ENCODE measurements at places on chromosomes 16 and 17.

DNA sequence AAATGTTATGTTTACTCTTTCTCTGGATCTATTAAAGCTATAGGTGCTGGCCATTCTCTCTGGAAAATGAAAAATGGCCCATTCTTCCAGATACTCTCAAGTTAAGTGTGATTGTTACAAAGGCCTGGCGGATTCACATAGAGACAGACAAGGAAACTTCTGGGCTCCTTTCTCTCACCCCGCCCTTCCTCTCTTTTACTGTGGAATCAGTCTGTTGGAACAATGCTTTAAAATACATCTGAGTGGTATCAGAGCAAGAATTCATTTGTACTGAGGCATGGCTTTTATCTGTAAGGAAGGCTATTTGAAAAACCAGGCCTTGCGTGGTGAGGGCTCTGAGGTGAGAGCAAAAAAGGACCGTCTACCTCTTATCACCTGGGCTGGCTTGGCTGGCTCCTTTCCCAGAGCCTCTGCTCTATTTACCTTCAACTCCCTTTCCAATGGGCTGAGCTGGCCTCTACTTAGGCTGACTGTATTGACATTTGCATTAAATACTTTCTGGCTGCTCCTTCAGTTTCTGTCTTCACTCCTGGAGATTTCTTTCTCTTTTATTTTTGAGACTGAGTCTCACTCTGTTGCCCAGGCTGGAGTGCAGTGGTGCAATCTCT is 274.0 kb downstream of the PHKB start:
- DNase-seq: no peak

- no peak for DNase-seq
These were observed 145.6 kb downstream of the AATF start for GRCh38 chr17:37094391-37094790.

GRCh38 chr16:47565454-47565853 is 104.3 kb downstream of the PHKB start:
- DNase-seq: no peak

DNA sequence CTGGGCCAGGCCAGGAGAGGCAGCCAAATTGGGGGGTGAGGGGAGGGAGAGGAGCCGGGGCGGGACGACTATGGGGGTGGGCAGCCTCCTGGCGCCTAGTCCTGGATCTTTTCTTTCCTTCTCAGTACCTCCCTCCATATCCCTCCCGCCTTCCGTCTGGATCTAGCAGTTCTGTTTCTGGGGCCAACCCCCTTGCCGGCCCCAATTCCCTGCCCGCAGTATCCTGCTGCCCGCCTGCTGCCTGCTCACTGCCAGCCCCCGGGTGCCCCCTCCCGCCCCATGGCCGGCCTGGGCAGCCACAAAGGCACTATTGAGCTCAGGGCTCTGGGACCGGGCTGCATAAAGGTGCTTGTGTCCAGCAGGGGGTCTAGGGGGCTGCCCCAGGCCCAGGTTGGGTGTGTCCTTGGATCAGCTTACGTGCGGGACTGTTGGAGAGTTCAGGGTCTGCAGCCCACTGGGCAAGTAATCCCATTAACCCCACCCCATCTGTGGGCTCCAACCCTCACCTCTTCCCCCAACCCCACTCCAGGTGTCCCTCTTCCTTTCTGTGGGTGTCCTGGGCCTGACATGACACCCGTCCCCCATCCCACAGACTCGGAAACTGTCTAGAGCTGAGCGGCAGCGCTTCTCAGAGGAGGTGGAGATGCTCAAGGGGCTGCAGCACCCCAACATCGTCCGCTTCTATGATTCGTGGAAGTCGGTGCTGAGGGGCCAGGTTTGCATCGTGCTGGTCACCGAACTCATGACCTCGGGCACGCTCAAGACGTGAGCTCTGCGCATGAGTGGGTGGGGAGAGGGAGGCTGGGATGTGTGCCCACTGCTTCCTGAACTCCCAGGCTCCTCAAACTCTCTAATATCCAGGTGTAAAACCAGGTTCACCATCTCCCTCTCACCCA is 2.0 kb downstream of the WNK4 start:
- no peak for DNase-seq

- no peak for DNase-seq
These were observed 159.1 kb downstream of the WWOX start for GRCh38 chr16:78258375-78259065.

DNA sequence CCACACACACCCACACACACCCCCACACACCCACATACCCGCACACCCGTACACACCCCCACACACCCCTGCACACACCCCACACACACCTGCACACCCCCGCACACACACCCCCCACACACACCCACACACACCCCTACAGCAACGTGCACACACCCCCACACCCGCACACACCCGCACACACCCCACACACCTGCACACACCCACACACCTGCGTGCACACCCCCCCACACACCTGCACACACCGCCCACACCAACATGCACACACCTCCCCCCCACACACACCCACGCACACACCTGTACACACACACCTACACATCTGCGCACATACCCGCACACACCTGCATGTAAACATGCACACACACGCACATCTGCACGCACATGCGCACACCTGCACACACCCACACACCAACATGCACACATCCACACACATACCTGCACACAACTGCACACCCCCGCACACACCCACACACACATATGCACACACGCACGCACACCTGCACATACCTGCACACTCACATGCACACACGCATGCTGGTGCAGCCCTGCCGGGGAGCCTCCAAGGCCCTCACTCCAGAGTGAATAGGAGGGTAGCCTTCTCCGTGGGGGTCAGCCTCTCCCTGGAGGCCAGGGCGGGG is 7.5 kb downstream of the ASPSCR1 start:
- no peak for DNase-seq

DNA sequence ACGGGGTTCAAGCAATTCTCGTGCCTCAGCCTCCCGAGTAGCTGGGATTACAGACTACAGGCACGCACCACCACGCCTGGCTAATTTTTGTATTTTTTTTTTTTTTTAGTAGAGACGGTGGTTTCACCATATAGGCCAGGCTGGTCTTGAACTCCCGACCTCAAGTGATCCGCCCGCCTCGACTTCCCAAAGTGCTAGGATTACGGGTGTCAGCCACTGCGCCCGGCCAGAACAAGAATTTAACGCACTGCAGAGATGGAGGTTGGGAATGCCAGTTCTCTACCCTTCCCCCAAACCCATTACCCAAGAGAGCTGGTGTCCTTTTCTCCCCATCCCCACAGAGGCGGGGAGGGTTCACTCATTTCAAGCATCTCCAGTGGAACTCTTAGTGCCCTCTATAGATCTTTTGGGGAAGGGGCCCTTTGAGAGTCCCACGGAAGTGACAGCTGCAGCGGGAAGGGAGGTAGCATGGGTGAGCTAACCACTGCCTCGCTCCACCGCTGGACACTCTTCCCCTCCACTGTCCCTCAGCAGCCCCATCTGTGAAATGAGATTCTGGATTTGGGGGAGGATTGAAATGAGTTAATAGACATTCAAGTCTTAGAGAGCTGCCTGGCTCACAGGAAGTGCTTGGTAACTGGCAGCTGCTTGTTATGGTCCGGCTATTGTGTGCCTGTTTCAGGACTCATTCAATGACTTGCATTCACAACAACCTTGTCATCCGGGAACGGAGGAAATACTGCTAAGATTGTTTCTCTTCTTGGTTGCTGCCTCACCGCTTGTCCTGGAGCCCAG is 3.5 kb upstream of the UBALD2 start:
- no peak for DNase-seq

DNA sequence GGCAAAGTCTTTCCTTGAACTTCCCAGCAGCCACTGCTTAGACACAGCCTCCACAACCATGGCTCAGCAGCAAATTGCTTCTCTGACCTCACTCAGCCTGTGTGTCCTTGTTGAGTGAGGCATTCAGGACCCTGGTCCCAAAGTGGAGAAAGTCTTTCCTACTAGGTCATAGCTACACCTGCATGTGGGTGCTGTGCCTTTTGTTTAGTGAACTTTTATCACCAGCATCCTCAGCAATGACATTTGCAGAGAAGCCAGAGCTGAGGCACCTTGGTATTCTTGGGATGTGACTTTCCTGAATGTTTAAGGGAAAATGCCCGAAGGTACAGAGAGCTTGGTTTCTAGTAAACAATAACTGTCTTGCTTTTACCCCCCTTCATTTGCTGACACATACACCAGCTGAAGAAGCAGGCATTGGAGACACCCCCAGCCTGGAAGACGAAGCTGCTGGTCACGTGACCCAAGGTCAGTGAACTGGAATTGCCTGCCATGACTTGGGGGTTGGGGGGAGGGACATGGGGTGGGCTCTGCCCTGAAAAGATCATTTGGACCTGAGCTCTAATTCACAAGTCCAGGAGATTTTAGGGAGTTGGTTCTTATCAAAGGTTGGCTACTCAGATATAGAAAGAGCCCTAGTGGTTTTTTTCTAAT is 20.9 kb upstream of the STH start:
- DNase-seq: no peak

DNA sequence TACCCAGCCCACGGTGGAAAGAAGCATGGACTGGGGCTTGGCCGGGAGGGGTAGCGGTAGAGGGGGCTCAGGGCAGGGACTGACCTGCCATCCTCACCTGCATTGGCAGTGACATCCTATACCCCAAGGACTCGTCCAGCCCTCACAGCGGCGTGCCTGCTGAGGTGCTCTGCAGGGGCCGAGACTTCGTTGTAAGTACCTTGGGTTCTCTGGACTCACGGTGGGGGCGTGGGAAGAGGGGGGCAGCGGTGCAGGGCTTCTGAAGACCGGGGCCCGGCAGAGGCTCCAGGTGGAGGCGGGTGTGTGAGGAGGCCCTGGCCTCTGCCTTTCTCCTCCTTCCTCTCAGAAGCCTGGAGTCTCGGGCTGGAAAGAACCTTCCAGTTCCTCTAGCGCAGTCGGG is 25.5 kb downstream of the POLR3E start:
- no peak for DNase-seq

Data from CD8-positive, alpha-beta memory T cell (primary cell).